ENCODE measurements at places on chromosomes 11 and 22.
A peak's percentile ranks its signal among the peaks of the same experiment; 100 is the strongest.

- DNase-seq = no peak
Measured at GRCh38 chr11:35548925-35549561, 23.6 kb upstream of the PAMR1 start.

DNA sequence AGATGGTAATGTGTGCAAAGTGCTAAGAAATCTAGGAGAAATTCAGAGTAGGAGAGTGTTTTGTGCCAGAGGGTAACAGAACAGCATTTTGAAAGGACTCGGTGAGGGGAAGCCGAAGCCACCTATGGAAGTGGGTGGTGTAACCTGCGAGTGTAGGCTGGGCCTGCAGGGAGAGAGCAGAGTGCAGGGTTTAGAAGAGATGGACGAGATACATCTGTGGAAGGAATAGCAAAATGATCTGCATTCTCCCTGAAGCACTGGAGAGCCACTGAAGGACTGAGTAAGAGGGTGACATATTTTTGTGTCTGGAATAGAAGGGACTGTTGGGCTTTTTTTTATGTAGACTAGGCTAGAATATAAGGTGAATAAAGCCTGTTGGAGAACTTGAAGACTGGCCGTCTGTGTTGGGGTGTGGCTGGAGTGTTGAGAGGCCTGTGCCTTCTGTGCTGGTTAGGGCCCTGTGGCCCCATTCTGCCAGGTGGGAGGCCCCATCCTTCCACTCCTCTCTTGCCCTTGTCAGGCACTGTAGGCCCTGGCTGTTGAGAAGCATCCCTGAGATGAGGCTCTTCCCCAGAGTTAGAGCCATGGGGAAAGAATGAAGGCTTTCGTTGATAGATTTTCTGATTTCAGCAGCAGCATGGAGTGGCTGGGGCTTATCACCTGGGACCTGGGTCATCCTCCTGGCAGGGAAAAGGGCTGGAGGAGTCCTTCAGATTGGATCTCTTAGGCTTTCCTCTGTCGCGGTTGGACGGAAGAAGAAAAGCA is 102.2 kb downstream of the ZBTB16 start:
- no peak for DNase-seq

GRCh38 chr11:114918286-114918685 is 240.0 kb downstream of the NXPE2 start:
- DNase-seq = no peak

DNA sequence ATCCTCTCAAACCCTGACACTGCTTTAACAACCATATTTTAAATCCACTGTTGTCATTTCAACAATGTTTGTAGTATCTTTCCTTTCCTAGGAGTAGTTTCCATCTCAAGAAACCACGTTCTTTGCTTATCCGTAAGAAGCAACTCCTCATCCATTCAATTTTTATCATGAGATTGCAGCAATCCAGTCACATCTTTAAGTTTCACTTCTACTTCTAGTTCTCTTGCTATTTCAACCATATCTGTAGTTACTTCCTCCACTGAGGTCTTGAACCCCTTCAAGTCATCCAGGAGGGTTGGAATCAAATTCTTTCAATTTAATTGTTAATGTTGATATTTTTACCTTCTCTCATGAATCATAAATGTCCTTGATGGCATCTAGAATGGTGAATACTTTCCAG is 22.4 kb downstream of the CCDC82 start:
- DNase-seq = no peak

DNA sequence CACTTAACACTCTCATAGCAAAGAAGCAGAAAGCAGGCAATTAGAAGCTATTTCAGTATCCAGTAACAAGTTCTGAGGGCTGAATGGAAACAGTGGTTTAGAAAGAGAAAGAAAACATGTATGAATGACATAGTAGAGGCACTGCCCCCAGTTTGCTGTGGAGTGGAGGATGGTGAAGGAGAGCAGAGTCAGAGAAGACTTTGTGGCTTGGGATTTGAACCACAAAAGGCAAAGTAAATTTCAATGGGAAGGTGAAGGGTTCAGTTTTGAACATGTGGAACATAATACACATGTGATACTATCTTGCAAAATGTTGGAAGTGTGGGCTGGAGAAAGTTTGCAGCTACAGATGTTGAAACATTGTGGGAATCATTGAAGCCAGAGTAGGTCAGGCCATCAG is 81.4 kb downstream of the SNX19 start:
- no peak for DNase-seq

- no peak for DNase-seq
Measured at GRCh38 chr11:126405374-126405773, 49.9 kb downstream of the ST3GAL4 start.

DNA sequence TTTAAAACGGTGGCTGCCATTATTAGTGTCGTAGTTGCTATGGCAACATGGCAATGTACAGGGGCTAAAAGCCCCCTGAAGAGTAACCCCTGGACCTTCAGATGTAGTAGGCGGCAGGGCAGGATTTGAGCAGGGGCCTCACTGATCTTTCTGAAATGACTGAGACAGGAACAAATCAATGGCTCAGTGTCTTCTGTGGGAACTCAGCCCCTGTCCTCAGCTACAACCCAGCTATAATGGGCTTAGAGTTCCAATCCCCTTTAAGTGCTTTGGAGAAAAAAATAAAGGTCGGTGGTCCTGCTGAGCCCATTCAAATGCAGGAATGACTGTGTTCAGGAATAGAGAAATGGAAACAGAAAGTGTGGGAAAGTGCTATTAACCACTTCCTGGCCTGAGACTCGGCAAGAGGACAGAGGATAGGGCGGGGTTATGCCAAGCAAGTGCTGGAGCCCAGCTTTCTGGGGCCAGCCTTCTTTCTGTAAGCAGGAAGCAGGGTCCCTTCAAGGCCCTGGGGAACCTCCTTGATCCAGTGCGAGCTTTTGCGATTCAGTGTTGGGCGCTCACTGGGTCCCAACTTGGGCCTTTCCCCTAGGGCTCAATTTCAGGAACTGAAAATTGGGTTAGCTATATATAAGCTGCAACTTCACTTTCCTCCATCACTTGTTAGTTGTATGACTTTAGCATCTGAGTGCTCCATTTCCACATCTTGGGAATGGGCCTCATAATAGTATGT is 6.1 kb upstream of the CD82 start:
- no peak for DNase-seq

- no peak for DNase-seq
Measured at GRCh38 chr22:39999144-39999757, 4.5 kb downstream of the FAM83F start.

DNA sequence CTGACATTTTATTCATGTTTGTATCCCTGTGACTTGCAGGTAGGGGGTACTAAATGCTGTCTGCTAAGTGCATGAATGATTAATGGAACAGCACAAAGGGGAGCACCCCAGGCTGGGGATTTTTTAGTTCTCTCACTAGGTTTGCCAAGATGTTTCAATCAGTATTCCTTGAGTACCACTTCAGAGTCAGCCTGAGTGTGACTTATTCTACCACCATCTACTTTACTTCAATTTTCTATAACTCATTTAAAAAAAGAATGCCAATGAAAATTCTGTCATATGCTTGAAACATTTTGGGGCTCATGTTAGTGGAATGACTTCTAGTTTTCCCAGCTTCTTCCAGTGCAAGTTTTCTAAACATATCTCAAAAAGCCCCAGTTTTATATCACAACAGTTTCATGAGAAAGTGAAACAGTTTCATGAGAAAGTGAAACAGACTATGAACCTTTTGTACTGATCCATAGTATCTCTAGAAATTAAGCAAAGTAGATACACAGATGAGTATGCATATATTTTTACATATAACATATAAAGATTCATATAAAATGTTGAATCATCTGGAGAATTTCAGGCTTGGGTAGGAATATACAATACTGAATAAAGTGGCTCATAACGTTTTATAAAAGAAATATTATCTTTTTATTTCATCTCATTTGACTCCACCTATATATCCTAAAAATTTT is 252.4 kb downstream of the GRM5 start:
- no peak for DNase-seq

GRCh38 chr11:44849922-44850321 is 100.8 kb downstream of the TP53I11 start:
- DNase-seq = no peak

GRCh38 chr11:8584082-8584481 is 9.9 kb downstream of the STK33 start:
- no peak for DNase-seq

- DNase-seq = no peak
Measured at GRCh38 chr22:38843657-38844314, at the start of gene NPTXR. Gene NPTXR (minus strand): TSS chr22:38844028.

- no peak for DNase-seq
Measured at GRCh38 chr11:121560236-121560635, 107.5 kb upstream of the SORL1-AS1 start.

- DNase-seq = no peak
Measured at GRCh38 chr22:37145180-37146050, 4.3 kb downstream of the IL2RB start.

DNA sequence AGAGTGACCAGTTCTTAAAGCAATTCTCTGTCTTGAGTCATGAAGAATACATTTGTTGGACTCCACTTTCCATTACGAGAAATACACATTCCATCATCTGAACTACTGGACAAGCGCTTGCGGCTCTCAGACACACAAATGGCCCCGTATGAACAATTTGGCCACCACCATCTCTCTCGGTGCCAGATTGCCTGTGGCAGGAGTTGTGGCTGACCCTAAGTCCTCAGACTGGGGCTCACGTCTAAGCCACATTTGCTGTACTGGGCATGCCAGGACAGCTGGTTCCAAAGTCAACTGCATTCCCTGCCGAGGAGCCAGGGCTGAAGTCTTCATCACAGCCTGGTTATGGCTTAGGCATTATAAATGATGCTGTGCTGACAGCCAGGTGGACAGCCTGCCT is 227.5 kb downstream of the MIAT start:
- no peak for DNase-seq

DNA sequence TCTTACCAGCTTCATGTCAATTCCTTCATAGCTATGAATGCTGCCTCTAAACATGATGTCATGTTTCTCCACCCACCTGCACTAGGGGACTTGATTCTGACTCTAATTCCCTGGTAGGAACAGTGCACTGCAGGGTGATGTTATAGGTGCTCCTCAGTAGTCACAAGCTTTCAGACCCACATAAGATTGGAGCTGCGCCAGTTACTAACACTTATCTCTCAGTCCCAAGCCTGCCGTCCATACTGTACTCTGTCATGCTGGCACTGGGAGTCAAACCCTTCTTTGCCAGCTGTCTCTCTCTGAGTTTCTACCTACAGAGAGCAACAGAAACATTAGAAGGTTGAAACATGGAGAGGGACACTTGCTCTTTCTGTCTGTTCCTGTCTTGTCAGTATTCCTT is 5.5 kb downstream of the OR56A1 start:
- no peak for DNase-seq

GRCh38 chr11:6225896-6226295 is 8.5 kb downstream of the FHIP1B start:
- no peak for DNase-seq

DNA sequence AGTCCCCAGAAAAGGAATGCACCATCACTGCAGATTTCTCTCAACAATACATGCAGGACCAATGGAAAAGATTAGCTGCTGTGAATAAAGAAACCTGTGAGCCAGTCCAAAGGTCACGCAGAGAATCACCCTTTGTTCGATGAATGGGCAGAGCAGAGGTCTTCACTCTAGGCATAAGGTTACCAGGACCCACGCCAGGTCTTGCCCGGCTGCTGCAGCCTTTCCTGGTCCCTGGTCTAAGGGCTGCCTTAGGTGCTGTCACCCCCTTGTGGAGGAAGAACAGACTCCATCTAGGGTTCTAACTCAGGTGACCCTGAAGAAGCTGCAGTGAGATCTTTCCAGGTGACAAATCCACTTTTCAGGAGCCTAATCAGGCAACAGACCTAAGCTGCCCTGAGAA is 29.0 kb upstream of the NAP1L4 start:
- peak; percentile 35 for DNase-seq

- no peak for DNase-seq
Measured at GRCh38 chr22:45124176-45124847, 39.4 kb upstream of the NUP50 start.

DNA sequence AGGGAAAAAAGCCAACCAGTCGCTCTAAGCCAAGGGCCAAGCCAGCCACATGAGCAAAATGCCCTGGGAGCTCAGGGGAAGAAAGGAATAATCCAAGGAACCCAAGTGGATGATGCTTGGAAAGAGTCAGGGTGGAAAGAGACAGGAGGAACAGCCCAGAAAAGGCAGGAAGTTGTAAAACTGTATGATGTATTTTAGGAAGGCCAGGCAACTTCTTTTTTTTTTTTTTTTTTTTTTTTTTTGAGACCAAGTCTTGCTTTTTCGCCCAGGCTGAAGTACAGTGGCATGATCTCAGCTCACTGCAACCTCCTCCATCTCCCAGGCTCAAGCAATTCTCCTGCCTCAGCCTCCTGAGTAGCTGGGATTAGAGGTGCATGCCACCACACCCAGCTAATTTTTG is 1.6 kb downstream of the LGALS12 start:
- no peak for DNase-seq

- no peak for DNase-seq
Measured at GRCh38 chr22:40392618-40393017, 22.2 kb downstream of the SGSM3 start.

- DNase-seq = no peak
Measured at GRCh38 chr11:119536801-119537200, 113.8 kb upstream of the THY1 start.

DNA sequence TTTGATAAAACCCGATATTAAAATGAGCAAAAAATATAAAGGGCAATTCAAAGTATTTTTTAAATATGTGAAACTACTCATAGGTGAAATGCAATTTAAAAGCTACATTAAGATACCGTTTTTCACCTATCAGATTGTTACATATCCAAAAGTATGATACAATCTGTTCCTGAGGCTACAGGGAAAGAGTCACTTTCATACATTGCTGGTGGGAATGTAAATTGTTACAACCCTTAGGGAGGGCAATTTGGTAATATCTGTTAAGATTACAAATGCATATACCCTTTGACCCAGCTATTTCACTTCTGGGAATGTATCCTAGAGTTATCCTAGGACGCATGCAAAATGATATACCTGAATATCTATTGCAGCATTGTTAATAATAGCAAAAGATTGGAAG is 132.1 kb downstream of the BLID start:
- DNase-seq = no peak

DNA sequence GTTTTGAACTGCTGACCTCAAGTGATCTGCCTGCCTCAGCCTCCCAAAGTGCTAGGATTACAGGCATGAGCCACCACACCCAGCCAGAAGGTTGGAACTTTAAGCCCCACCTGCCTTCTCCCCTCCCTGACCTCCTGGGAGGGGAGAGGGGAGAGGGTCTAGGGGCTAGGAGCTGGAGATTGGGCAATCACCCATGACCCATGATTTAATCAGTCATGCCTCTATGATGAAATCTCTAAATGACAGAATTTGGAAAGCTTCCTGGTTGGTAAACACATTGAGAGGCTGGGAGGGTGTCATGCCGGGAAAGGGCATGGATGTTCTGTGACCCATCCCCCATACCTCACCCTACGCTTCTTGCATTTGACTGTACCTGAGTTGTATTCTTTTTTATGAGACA is 17.1 kb upstream of the TFIP11 start:
- no peak for DNase-seq

Measured in effector CD8-positive, alpha-beta T cell (primary cell).